ENCODE measurements at places on chromosomes 11 and 22. TPM values are rescaled to one million over a fixed set of nuclear protein-coding genes. Genes with fewer than 3 reads are reported as not detected.

DNA sequence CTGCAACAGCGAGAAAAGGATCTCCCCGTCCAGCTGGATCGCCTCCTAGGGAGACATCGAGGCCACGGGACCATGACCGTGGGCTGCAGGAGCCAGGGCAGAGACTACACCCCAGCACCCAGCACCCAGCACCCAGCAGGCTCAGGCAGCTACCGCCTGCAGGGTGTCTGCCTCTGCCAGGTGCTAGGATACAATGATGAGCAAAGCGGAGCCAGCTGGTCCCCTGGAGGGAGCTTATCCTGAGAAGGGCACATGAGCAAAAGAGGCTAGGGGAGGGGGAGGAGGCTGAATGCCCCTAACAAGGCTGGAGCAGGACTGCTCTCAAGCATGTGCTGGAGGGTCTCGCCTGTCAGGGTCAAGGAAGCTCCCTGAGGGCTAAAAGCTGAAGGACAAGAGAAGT, 4.8 kb upstream of the CASTOR1 start:
- DNase-seq, result no peak

GRCh38 chr22:32466496-32466895, 2.2 kb upstream of the BPIFC start:
- DNase-seq, result no peak

Gene C11orf86
- not detected for polyA plus RNA-seq

GRCh38 chr11:116467823-116468222, 305.0 kb downstream of the BUD13 start:
- no peak for DNase-seq

- DNase-seq, result peak; percentile 99
Measured at GRCh38 chr11:114159802-114160632, 100.5 kb downstream of the ZBTB16 start.

Gene ROM1
- polyA plus RNA-seq, result 2.3 TPM

Gene RTN4RL2
- polyA plus RNA-seq, result 25.8 TPM

- no peak for DNase-seq
Measured at GRCh38 chr11:67375320-67376055, 2.1 kb upstream of the CLCF1 start.

DNA sequence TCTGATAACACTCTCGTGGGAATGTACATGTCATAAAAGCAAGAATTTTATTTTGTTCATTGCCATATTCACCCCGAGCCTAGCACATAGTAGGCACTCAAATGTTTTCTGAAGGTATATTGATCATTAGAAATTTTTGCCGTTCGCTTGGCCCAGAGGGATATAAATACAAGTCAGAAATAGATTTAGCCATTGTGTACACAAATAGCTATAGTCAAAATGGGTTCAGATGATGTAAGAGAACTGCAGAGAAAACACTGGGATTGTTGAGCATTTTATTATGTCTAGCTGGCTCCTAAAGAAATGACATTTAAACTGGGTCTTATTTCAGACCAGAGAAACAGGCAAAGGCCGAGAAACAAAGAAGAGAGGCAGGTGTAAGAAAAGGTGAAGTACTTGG, 49.3 kb downstream of the MCAM start:
- no peak for DNase-seq

Gene CHEK2
- 9.1 TPM for polyA plus RNA-seq

- no peak for DNase-seq
Measured at GRCh38 chr22:19277785-19278184, 13.7 kb downstream of the CLTCL1 start.

DNA sequence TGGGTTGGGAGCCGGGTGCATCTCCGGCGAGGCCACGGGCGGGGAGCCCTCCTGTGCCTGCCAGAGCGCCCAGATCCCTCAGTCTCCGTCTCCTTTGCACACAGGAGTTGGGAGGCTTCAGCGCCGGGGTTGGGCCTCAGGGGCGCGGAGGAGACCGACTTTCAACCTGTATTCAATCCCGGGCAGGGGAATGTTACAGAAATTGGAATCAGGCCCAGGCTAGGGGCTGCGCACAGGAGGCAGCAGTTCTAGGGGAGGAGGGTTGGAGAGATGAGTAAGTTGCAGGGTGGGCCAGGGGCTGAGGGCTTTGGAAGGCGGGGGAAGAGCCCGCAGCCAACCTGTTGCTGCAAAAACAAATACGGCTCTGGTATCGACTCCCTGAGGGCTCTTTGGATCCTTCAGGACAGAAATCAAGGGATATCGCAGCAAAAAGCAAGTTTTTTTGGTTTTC, 640 bp upstream of the KCNA4 start:
- peak; percentile 30 for DNase-seq

- peak; percentile 86 for DNase-seq
Measured at GRCh38 chr11:100632941-100633452, 54.1 kb upstream of the ARHGAP42 start.

Gene GAB4
- polyA plus RNA-seq, result not detected

Gene RAB39A
- polyA plus RNA-seq, result 0.81 TPM
